Panc1 (cell line): ENCODE measurements at places on chromosomes 16 and 17.

- no peak for DNase-seq
Measured at GRCh38 chr17:17749025-17749772, 67.9 kb downstream of the RAI1 start.

GRCh38 chr17:4968486-4969046, 949 bp upstream of the SPAG7 start:
- DNase-seq, result no peak

- DNase-seq, result no peak
Measured at GRCh38 chr16:54685682-54686081, 245.0 kb upstream of the IRX5 start.

DNA sequence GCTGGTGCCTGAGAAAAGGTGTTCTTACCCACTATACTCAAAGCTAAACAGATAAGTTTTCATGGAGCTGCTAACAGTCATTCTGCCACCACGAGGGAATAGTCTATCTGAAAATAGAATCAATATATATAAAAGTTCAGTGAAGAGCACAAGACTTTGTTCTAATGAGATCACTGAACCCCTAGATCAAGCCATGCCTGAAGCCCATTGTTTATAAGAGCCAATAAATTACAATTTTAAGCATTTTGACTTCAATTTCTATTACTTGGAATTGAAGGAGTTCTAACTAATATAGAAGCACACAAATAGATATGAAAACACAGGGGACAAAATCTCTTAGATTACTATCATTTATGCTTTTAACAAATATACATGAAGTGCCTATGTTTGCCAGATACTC, 24.4 kb upstream of the ERCC4 start:
- no peak for DNase-seq

GRCh38 chr16:85643631-85644030, 30.5 kb downstream of the GSE1 start:
- no peak for DNase-seq

GRCh38 chr17:82874011-82874835, 34.4 kb upstream of the ZNF750 start:
- no peak for DNase-seq
